ENCODE measurements at places on chromosomes 3 and 15.

GRCh38 chr15:86690566-86690965, 610.9 kb downstream of the AGBL1 start:
- DNase-seq, result no peak

GRCh38 chr3:105065895-105066839, 300.5 kb upstream of the ALCAM start:
- no peak for DNase-seq

GRCh38 chr3:24177201-24177600, 232.1 kb downstream of the NR1D2 start:
- DNase-seq, result no peak

GRCh38 chr3:58041182-58041825, 33.1 kb downstream of the FLNB start:
- DNase-seq, result no peak

DNA sequence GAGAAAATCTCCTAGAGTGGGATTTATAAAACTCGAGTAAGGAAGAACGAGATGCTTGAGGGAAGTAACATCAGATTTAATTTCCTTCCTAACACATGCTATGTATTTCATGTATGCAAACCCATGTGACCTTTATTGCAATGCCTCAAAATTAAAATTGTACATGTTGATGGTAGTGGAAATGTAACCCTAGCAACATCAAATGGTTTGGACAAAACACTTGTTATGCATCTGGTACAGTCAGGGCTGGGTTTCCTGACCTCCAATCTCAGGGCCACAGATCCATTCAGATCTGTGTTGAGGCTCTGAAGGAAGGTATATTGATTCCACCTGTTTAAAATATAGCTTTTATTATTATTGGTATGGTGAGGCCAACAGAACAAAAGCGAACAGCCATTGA, 246.0 kb downstream of the WNT5A start:
- no peak for DNase-seq

GRCh38 chr3:152314677-152315353, 46.1 kb downstream of the MBNL1 start:
- DNase-seq, result no peak

GRCh38 chr3:45776611-45777010, 19.7 kb downstream of the SLC6A20 start:
- no peak for DNase-seq

GRCh38 chr3:52053307-52054304, 2.8 kb downstream of the DUSP7 start:
- DNase-seq, result no peak

- DNase-seq, result no peak
Observed at GRCh38 chr3:141486746-141487520, at the start of gene RASA2. TSS of gene RASA2 (plus strand) at chr3:141487027. CDS start at chr3:141487084, 57 bp downstream.

DNA sequence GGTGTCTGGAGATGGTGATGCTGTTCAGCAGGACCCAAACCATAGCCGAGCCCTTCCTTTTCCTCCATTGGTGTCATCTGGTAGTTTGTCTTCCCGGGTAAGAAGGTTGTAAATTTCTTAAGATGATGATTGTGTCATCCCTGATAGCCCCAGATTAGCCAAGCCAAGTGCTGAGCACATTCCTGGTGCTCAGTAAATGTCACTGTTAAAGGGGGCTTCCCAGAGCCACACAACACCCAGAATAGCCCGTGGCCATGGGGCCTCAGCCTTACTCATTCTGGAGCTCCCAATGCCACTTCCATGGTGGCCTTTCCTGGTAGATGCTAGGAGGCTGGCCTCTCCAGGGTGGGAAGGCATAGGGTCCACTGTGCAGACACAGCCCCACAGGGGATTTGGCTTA, 4.6 kb upstream of the PLA2G4B start:
- DNase-seq, result no peak

- DNase-seq, result no peak
Observed at GRCh38 chr15:43071451-43071850, 34.4 kb downstream of the UBR1 start.

- DNase-seq, result no peak
Observed at GRCh38 chr3:117297065-117297464, 587.5 kb downstream of the TUSC7 start.

GRCh38 chr3:96491023-96491422, 323.4 kb upstream of the EPHA6 start:
- DNase-seq, result no peak
